H9 (cell line): ENCODE measurements at places on chromosomes 11 and 22. TPM values are rescaled to one million over a fixed set of nuclear protein-coding genes. Genes with fewer than 3 reads are reported as not detected.

GRCh38 chr22:20802452-20802851, 28.5 kb downstream of the SERPIND1 start:
- no peaks in the 10 kb centered on the region for H3K4me1 ChIP-seq
- H3K27ac ChIP-seq, result no peak overlapping the region

DNA sequence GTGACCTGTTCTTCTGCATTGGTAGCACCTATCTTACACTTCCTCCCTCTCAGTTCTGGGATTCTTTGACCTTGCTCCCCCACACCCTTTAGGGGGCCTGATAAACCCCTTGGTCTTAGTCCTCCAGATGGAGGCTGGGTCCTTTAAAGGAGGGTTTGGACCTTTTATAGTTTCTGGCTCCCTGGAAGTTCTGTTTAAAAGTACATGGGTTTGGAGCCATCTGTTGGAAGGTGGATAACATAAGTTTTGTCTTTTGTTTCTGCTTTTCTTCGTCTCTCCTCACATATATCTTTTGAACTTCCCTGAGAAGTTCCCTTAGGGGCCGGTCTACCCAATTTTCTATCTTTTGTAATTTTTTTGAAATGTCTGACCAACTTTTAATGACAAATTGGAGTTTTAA, 17.9 kb upstream of the HYLS1 start:
- H3K27me3 ChIP-seq, result no peaks in the 10 kb centered on the region
- no peak overlapping the region for H3K4me3 ChIP-seq
- no peak overlapping the region for H3K27ac ChIP-seq

DNA sequence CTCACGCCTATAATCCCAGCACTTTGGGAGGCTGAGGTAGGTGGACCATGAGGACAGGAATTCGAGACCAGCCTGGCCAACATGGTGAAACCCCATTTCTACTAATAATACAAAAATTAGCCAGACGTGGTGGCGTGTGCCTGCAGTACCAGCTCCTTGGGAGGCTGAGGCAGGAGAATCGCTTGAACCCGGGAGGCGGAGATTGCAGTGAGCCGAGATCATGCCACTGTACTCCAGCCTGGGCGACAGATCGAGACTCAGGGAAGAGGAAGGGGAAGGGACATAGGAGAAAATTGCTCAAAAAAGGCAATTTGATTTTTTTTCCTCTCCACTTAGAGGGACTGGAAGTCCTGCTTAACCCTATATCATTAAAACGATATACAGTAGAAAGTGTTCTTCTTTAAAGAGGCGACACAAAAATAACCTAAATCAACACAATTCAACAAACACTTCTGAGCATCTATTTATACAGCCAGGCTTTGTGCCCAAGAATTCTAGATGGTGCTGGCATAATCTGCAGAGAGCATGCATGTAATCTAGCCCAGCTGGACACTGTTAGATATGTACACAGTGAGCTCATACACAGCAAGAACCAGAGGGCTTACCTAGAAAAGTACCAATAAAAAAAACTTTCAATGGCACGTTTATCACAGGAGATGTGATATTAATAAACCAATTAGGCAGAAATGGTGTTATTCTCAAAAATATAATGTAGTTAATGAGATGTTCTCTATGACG, 20.9 kb upstream of the DENND5A start:
- H3K4me3 ChIP-seq, result no peak overlapping the region
- no peak overlapping the region for H3K27ac ChIP-seq
- no peaks in the 10 kb centered on the region for H3K27me3 ChIP-seq
- H3K4me1 ChIP-seq, result no peaks in the 10 kb centered on the region
- no peak for DNase-seq

GRCh38 chr22:44413211-44413610, 84.8 kb downstream of the RTL6 start:
- no peaks in the 10 kb centered on the region for H3K27me3 ChIP-seq
- no peak for DNase-seq
- H3K27ac ChIP-seq, result no peak overlapping the region
- H3K4me3 ChIP-seq, result no peak overlapping the region

GRCh38 chr11:46161201-46161600, 39.9 kb upstream of the PHF21A start:
- no peak overlapping the region for H3K27ac ChIP-seq
- peaks cover 3% of the 10 kb centered on the region; the same call in 1 of the 2 replicates for H3K4me1 ChIP-seq
- H3K36me3 ChIP-seq, result no peaks in the 10 kb centered on the region
- no peak overlapping the region for H3K4me3 ChIP-seq
- no peak for DNase-seq

- no peaks in the 10 kb centered on the region for H3K27me3 ChIP-seq
- H3K4me3 ChIP-seq, result no peak overlapping the region
- no peaks in the 10 kb centered on the region for H3K36me3 ChIP-seq
- H3K27ac ChIP-seq, result no peak overlapping the region
Measured at GRCh38 chr11:121095561-121095960, 5.5 kb upstream of the TECTA start.

GRCh38 chr11:68282141-68282860, 10.5 kb upstream of the C11orf24 start:
- no peaks in the 10 kb centered on the region for H3K36me3 ChIP-seq
- no peak overlapping the region for H3K27ac ChIP-seq
- no peak overlapping the region for H3K4me3 ChIP-seq
- DNase-seq, result no peak

DNA sequence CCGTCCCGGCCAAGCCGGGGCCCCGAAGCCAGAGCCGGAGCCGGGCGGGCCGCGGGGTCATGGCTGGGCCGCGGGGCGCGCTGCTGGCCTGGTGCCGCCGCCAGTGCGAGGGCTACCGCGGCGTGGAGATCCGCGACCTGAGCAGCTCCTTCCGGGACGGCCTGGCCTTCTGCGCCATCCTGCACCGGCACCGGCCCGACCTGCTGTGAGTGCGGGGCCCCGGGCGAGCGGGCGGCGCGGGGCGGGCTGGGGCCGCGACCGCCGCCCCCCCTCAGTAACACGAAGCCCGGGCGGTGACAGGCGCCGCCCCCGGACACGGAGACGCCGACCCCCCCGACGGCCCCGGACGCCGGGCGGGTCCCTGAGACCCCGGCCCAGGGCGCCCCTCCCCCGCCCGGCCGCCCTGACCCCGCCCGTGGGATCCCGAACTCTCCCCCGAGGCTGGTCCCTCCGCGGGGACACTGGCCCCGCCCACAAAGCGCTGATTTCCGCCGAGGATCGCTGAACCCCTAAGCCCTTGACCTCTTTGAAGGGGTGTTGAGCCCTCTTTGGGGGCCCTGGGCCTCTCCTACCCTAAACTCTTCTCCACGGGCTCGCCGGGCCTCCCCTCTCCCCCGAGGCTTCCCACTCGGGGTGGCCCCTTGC, 389 bp downstream of the MICALL1 start:
- DNase-seq, result no peak
- H3K4me1 ChIP-seq, result 0 out of 2 replicates have a peak, but pooled peaks cover 3% of the 10 kb centered on the region
- peak overlapping the region; percentile 85 for H3K4me3 ChIP-seq
- no peaks in the 10 kb centered on the region for H3K27me3 ChIP-seq

DNA sequence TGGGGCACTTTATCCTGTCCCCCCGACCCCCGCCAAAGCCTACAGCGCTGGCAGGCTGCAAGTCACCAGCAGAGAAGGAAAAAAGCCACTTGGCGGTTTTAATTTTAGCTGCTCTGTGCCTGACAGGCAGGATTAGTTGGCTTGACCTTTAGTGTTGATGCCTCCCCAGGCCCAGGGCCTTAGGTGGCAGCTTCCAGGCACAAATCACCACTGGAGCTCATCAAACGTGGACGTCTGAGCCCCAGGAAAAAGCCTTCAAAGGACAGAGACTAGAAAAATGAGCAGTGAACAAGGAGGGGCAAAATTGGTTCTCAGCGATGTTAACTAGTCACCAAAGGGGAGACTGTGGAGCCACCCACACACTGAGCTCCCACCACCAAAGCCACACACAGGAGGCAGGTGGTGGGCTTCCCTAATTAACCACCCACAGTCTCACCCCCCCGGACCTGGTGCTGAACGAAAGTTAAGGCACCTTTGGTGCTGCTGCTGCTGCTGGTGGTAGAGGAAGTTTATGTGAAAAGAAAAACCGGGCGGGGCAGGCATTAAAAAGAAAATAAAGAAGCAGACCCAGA, 4.4 kb upstream of the PYGM start:
- peaks cover 39% of the 10 kb centered on the region; the same call in 2 of the 3 replicates for H3K36me3 ChIP-seq
- H3K4me3 ChIP-seq, result peak overlapping the region; percentile 67; the same call in 2 of the 3 replicates
- H3K4me1 ChIP-seq, result peaks cover 4% of the 10 kb centered on the region; the same call in 1 of the 2 replicates
- no peak for DNase-seq
- H3K27ac ChIP-seq, result no peak overlapping the region

- no peak overlapping the region for H3K27ac ChIP-seq
- H3K4me3 ChIP-seq, result no peak overlapping the region
Measured at GRCh38 chr22:19820880-19821522, 33.7 kb downstream of the GNB1L start.

DNA sequence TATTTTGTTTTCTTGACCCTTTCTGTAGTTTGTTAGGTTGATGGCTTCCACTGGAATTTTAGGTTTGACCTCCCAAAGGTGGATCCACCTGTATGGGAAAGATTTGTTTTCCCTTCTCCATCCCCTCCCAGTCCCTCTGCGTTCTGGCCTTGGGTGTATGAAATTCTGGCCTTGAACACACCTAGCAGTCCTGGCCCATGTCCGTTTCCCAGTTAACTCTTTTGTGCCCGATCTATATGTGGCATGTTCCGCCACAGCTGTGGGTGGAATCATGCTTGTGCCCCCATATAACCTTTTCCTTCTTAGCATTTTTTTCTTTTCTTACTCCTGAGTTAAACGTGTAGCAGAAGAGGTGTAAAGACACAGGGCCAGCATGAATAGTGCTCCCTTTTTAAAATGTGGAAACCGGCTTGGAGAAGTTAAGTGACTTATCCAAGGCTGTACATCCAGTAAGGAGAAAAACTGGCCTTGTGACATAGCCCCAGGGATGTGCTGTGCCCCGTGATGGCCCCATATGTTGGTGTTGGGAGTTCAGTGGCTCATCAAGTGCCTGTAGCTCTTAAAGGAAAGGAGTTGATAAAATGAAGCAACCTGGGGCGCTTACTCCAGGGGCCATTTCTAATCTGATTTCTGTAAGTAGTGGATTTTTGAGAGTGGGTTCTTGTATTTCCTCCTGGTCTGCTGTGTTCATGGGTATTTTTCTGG, 39.3 kb downstream of the ZNRF3 start:
- no peaks in the 10 kb centered on the region for H3K36me3 ChIP-seq
- H3K4me3 ChIP-seq, result no peak overlapping the region
- no peak for DNase-seq
- no peak overlapping the region for H3K27ac ChIP-seq
- H3K4me1 ChIP-seq, result peaks cover 14% of the 10 kb centered on the region

GRCh38 chr22:34743110-34743751, 322.7 kb upstream of the ISX start:
- H3K27ac ChIP-seq, result no peak overlapping the region
- no peak overlapping the region for H3K4me3 ChIP-seq
- H3K4me1 ChIP-seq, result no peaks in the 10 kb centered on the region

- no peak overlapping the region for H3K27ac ChIP-seq
- H3K27me3 ChIP-seq, result no peaks in the 10 kb centered on the region
- no peaks in the 10 kb centered on the region; the same call in 1 of the 2 replicates for H3K4me1 ChIP-seq
- DNase-seq, result no peak
- no peak overlapping the region for H3K4me3 ChIP-seq
- no peaks in the 10 kb centered on the region for H3K36me3 ChIP-seq
Measured at GRCh38 chr11:86624366-86624765, 48.0 kb downstream of the ME3 start.

- no peaks in the 10 kb centered on the region for H3K27me3 ChIP-seq
- DNase-seq, result no peak
- peaks cover 22% of the 10 kb centered on the region for H3K36me3 ChIP-seq
- no peak overlapping the region for H3K27ac ChIP-seq
Measured at GRCh38 chr22:23175817-23176644, 4.3 kb upstream of the BCR start.

DNA sequence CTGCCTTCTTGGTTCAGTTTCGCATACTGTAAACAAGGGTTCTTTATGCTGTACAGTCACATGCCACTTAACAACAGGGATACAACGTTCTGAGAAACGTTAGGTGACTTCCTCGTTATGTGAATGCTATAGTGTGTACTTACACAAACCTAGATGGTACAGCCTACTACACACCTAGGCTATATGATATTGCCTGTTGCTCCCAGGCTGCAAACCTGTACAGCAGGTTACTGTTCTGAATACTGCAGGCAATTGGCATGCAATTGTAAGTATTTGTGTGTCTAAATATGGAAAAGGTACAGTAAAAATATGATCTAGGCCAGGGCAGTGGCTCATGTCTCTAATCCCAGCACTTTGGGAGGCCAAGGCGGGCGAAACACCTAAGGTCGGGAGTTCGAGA, 85.7 kb upstream of the PRDM11 start:
- H3K4me3 ChIP-seq, result no peak overlapping the region
- H3K4me1 ChIP-seq, result no peaks in the 10 kb centered on the region; the same call in 1 of the 2 replicates
- H3K27me3 ChIP-seq, result no peaks in the 10 kb centered on the region
- DNase-seq, result no peak
- H3K27ac ChIP-seq, result no peak overlapping the region
- H3K36me3 ChIP-seq, result peaks cover 10% of the 10 kb centered on the region

DNA sequence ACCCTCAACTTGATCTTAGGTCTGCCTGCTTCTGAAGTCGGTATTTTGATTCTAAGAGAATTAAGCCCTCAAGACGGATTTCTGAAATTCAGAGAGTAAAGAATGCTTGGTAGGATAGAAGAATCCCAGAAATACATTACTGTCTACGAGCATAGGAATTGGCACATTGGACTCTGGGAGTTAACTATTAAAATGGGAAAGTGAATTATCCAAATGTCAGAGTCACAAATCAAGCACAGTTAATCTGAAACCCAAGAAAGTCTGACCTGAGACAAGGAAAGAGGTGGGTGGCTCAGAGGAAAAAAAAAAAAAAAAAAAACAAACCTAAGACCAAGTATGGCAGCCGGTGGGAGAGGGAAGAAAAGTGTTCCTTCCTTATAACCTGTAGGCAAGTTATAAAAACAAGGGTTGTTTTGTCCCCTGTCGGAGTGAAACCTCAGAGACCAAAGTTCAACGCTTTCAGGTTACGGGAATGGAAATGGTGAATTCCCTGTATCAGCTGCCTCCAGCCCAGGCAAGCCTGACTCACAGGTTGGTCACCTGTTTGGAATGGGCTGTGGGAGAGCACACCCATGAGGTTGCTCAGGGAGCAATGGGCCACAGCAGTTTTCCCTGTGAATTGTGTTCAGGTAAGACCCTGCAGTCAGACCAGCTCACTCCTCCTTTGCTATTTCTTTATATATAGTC, 139.0 kb downstream of the ETS1 start:
- H3K27me3 ChIP-seq, result no peaks in the 10 kb centered on the region
- H3K27ac ChIP-seq, result no peak overlapping the region
- peak; percentile 43 for DNase-seq

GRCh38 chr11:2706321-2706720, 6.5 kb upstream of the KCNQ1OT1 start:
- peaks cover 2% of the 10 kb centered on the region; the same call in 1 of the 2 replicates for H3K27me3 ChIP-seq
- DNase-seq, result no peak
- H3K36me3 ChIP-seq, result peaks cover 32% of the 10 kb centered on the region
- peaks cover 3% of the 10 kb centered on the region; the same call in 1 of the 2 replicates for H3K4me1 ChIP-seq
- H3K27ac ChIP-seq, result no peak overlapping the region
- no peak overlapping the region for H3K4me3 ChIP-seq

GRCh38 chr11:118938491-118939403, 13.0 kb upstream of the BCL9L start:
- H3K4me3 ChIP-seq, result no peak overlapping the region
- H3K27me3 ChIP-seq, result peaks cover 2% of the 10 kb centered on the region; the same call in 1 of the 2 replicates
- no peak for DNase-seq

YPEL1 gene
- total RNA-seq, result 5.4 and 8.1 TPM in 2 replicates

LYVE1 gene
- not detected in 2 replicates for total RNA-seq

ROBO4 gene
- not detected in 2 replicates for total RNA-seq

SYCE3 gene
- 0.85 and 0.97 TPM in 2 replicates for total RNA-seq

SLC35F2 gene
- total RNA-seq, result 22.7 and 24.0 TPM in 2 replicates

OR2AG1 gene
- not detected in 2 replicates for total RNA-seq

CRYBB3 gene
- total RNA-seq, result 0.39 and 0.53 TPM in 2 replicates

TMEM191C gene
- total RNA-seq, result 3.3 and 4.2 TPM in 2 replicates

CSNK1E gene
- total RNA-seq, result 230 and 236 TPM in 2 replicates

ST14 gene
- 22.4 and 22.9 TPM in 2 replicates for total RNA-seq

PYGM gene
- 3.6 TPM in 2 replicates for total RNA-seq

SLC25A45 gene
- total RNA-seq, result 1.1 and 1.6 TPM in 2 replicates

CCDC89 gene
- total RNA-seq, result not detected in 2 replicates
